ENCODE measurements at places on chromosomes 12 and 14. TPM values are rescaled to one million over a fixed set of nuclear protein-coding genes. Genes with fewer than 3 reads are reported as not detected.

- DNase-seq = no peak
- no peak overlapping the region for H3K4me3 ChIP-seq
- H3K4me1 ChIP-seq = peaks cover 18% of the 10 kb centered on the region
Observed at GRCh38 chr12:28253161-28253641, 62.9 kb downstream of the CCDC91 start.

The SYNE2 gene
- 129 TPM for total RNA-seq

The LBHD2 gene
- not detected for total RNA-seq

The NKX2-1 gene
- 180 TPM for total RNA-seq

- no peak for DNase-seq
- no peak overlapping the region for H3K27ac ChIP-seq
- no peaks in the 10 kb centered on the region for H3K27me3 ChIP-seq
- H3K4me3 ChIP-seq = no peak overlapping the region
- H3K36me3 ChIP-seq = no peaks in the 10 kb centered on the region
- H3K4me1 ChIP-seq = peaks cover 22% of the 10 kb centered on the region
Observed at GRCh38 chr14:95490138-95490509, 26.3 kb downstream of the SYNE3 start.

The GALNT16 gene
- total RNA-seq = 3.5 TPM

The BATF gene
- total RNA-seq = 6.7 TPM

The ACRBP gene
- 7.2 TPM for total RNA-seq

The ENDOU gene
- total RNA-seq = not detected

DNA sequence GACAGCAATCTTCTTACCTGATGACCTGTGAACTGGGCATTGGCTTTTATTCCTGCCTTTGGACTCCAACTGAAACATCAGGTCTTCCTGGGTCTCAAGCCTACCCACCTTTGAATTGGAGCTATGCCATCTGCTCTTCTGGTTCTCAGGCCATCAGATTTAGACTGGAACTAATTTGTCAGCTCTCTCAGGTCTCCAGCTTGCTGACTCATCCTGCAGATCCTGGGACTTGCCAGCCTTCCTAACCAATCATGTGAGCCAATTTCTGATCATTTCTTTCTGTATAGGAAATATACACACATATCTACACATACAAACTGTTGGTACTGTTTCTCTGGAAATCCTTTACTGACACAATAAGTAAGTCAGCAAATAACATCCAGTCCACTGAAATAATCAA lies 65.3 kb upstream of the TSPAN8 start:
- H3K4me3 ChIP-seq = no peak overlapping the region
- H3K27ac ChIP-seq = no peak overlapping the region
- H3K36me3 ChIP-seq = no peaks in the 10 kb centered on the region
- no peaks in the 10 kb centered on the region for H3K4me1 ChIP-seq
- no peak for DNase-seq
